ENCODE measurements at places on chromosomes 2 and 18. TPM values are rescaled to one million over a fixed set of nuclear protein-coding genes. Genes with fewer than 3 reads are reported as not detected.

GRCh38 chr18:74378179-74378682, 62.6 kb downstream of the C18orf63 start:
- no peaks in the 10 kb centered on the region for H3K4me1 ChIP-seq
- H3K36me3 ChIP-seq, result no peaks in the 10 kb centered on the region

IL36B gene
- total RNA-seq, result not detected

SERPINB3 gene
- total RNA-seq, result not detected

KCNG3 gene
- total RNA-seq, result 10.3 TPM

GRCh38 chr2:19490846-19491435, 132.5 kb upstream of the OSR1 start:
- H3K4me1 ChIP-seq, result peaks cover 5% of the 10 kb centered on the region
- H3K4me3 ChIP-seq, result no peak overlapping the region
- H3K27me3 ChIP-seq, result no peaks in the 10 kb centered on the region

SERPINB11 gene
- not detected for total RNA-seq

ACOXL gene
- total RNA-seq, result 37.9 TPM

C1D gene
- total RNA-seq, result 23.9 TPM

DNA sequence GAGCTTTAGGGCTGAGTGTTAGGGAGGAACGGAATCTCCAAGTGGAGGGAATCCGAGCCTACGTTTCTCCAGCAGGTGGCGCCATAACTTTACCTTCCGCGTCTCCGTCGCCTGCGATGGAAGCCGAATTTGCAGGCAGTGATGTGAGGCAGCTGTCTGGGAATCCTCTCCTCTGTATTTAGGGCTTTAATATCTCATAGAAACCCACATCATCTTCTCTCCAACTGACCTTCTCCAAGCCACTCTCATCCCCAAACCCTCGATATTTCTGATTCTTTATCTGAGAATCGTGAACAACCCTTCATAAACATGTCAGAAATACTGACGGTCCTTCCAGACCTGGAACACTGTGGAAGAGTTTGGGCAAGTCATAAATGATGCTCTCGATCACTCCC, 27.5 kb downstream of the SIX2 start:
- H3K36me3 ChIP-seq, result no peaks in the 10 kb centered on the region
- DNase-seq, result no peak
- H3K4me3 ChIP-seq, result no peak overlapping the region
- H3K4me1 ChIP-seq, result peaks cover 3% of the 10 kb centered on the region
- H3K27me3 ChIP-seq, result no peaks in the 10 kb centered on the region
- no peak overlapping the region for H3K27ac ChIP-seq

TANC1 gene
- total RNA-seq, result 84.7 TPM

- H3K36me3 ChIP-seq, result no peaks in the 10 kb centered on the region
- no peak overlapping the region for H3K4me3 ChIP-seq
- H3K27me3 ChIP-seq, result no peaks in the 10 kb centered on the region
- H3K4me1 ChIP-seq, result peaks cover 30% of the 10 kb centered on the region
- peak; percentile 93 for DNase-seq
Measured at GRCh38 chr2:240913810-240914644, 7.9 kb downstream of the CROCC2 start.
